ENCODE measurements at places on chromosomes 5 and 9.

DNA sequence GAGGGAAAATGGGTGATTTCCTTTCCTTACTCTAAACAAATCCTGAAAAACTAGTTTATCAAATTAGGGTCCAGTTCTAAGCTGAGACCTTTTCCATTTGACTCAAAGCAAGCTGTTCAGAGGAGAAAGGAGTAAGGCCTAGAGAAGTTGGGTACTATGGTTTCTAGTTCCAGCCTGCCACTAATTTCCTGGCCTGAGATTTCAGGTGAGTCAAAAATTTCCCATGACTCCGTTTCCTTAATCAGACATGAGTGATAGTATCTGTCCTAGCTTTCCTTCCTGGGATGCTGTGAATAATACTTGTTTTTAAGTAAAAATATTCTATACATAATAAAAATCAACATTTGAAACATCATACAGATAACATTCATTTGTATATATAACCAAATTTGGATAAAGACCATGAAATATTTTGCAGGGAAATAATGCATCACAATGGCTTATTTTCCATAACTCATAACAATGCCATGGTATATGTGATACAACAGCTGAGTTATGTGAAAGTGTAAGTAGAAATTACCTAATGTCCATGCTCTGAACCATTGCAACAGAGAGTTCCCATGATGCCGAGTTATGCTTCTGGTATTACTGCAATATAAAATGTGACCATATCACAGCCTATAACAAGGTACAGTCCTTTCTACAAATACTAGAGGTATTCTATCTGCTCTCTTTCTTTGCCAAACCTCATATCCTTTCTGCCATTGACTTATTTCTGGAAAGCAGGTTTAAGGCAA is 142.7 kb downstream of the MLLT3 start:
- DNase-seq, result no peak

DNA sequence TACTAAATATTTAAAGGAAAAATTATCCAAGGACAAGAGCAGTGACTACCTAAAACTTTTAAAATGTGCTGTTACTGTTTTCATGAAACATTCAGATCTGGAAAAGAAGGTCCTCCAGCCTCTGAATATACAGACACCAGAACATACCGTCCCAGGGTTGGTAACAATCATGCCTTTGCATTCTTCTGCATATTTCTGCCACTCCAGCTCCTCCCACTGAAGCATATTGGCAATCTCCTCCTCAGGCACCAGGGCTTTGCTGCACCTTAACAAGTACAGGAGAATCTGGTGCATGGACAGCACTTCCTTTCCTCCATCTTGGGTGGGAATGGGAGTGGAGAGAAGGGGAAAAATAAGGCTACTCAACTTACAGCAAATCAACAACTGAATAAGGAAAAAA is 60.0 kb downstream of the DROSHA start:
- DNase-seq, result no peak

GRCh38 chr5:123549256-123549904 is 37.4 kb downstream of the CSNK1G3 start:
- DNase-seq, result no peak

GRCh38 chr5:37326536-37326935 is 44.4 kb downstream of the NUP155 start:
- no peak for DNase-seq

DNA sequence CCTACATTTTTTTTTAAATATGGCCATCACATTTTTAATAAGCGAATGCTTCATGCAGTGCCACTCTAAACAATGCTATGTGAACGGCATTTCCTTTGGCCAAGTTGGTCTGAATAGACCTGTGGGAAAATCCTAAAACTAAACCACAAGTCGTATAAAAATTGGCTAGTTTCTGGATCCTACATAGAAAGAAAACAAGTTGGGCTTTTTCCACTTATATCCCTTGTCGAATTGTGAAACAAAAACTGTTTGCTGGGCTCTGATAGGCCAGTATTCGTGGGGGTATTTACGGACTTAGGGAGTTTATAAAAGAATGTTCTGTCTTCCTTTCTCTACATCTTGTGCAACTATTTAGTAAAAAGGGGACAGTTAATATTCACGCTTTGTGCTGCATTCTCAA is 153.1 kb upstream of the KLF9 start:
- no peak for DNase-seq
